ENCODE measurements at places on chromosomes 7 and 10.

DNA sequence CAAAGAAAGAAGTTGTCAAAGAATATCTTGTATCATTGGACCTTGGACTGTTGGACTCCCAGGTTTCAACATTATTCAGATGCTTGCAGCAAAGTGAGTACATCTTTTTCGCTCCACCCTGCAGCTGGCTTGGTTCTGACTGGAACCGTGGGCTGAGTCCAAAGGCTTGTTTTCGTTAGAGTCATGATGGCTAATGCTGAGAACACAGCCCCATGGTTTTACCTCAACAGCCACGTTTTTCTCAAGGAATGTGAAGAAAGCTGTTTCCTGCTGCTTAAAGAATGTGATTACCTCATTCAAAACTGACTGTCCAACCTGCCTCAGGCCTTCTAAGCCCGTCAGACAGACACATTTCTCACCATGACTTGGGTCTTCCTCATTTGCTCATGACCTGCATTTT lies 69.5 kb downstream of the STEAP1B start:
- DNase-seq = no peak

- no peak for DNase-seq
Observed at GRCh38 chr7:69654849-69655707, 56.8 kb downstream of the AUTS2 start.

DNA sequence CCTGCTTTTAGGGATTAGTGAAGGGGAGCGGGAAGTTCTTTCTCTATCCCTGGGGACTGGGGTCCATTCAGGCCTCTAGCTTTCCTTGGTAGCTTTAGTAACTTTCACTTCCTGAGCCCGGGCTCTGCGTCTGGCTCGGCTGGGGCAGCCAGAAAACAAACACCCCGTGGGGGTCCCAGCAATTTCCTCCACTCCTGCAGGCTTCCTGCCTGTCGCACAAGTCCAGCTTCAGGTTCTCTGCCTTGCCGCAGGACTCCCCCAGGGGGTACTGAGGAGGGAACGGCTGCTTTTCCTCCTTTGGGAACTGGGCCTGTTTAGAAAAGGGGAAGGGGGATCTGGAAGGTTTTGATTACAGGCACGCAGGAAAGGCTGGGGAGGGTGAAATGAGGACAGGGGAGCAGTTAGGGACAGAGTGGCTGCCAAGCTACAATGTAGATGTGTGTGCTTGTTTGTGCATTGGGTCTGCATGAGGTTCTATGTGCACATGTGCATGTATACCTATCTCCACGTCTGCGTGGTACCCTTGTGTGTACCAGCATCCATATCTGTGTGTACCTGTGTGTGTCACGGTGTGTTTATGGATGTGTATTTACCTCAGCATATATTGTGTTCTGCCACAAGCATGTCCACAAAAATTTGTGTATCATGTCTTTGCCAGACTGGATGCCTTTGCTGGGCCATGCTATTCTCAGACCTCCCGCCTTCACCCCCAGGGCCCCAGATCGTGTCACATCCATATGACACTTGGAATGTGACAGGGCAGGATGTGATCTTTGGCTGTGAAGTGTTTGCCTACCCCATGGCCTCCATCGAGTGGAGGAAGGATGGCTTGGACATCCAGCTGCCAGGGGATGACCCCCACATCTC lies 2.0 kb downstream of the KAZALD1 start:
- no peak for DNase-seq

GRCh38 chr10:103768345-103768744 lies 87.0 kb downstream of the SH3PXD2A start:
- DNase-seq = no peak

GRCh38 chr10:89846281-89846630 lies 144.9 kb downstream of the KIF20B start:
- DNase-seq = no peak

GRCh38 chr7:69811476-69812308 lies 213.4 kb downstream of the AUTS2 start:
- no peak for DNase-seq

GRCh38 chr7:7527047-7527446 lies 8.6 kb downstream of the COL28A1 start:
- no peak for DNase-seq

- peak; percentile 86 for DNase-seq
Observed at GRCh38 chr10:75404815-75405597, 3.4 kb upstream of the ZNF503 start.

- DNase-seq = no peak
Observed at GRCh38 chr10:88091490-88092061, 228.2 kb downstream of the PTEN start.

GRCh38 chr7:42237811-42238541 lies 967 bp upstream of the GLI3 start:
- peak; percentile 89 for DNase-seq

DNA sequence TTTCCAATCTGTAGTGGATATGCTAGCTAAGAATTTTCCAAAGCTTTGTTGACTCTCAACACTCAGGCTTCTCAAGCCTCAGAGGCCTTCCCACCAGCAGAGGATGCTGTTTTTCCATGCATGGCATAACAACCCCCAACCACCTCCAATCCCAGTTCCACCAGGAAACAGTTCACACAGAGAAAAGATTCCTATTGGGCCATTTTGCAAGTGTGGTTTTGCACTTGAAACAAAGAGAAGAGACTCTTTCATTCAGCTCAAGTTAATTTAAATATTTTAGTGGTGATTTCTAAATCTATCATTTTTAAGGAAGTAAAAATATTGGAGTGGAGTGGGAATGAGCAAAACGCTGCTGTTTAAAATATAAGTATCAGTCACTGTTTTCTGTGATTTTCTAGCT lies 105.6 kb upstream of the COL1A2 start:
- DNase-seq = peak; percentile 65

DNA sequence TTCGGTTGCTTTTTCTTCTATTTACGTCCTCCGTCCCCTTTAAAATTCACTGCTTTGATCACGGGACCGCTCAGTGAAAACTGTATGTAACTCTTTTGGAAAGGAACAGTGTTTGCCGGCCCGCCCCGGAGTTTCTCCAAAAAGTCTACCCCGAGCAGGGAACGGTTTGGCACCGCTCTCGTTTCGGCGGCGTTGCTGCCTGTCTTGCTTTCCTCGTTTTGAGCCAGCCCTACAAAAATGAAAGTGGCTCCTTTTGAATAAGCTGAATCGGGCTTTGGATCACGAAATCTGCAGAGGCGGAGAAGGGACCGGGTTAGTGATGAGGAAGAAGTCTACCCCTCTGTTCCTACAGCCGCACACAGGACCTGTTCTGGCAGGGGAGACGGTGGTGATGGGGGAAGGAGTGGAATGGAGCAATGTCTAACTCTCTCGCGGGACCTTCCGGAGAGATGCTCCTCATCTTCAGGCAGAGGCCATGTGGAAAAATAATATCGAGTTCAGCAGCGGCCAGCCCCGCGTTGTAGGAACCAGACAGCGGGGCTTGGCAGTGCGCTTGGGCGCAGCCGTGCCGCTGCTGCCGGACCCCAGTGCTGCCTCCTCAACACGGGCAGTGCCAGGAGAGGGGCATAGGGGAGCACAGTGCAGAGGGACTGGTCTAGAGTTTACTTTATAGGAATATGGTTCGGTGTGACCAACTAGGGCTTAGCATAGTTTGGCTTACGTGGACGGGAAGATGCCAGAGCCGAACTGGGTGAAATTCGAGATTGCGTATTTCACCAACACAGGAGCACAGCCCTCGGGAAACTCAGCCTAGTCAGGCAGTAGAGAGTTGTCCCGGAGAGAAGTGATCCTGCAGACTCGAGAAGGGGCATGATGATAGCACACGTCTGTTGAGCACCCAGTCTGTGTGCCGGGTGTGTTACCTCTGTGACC lies 1.4 kb downstream of the HTRA1 start:
- DNase-seq = no peak

DNA sequence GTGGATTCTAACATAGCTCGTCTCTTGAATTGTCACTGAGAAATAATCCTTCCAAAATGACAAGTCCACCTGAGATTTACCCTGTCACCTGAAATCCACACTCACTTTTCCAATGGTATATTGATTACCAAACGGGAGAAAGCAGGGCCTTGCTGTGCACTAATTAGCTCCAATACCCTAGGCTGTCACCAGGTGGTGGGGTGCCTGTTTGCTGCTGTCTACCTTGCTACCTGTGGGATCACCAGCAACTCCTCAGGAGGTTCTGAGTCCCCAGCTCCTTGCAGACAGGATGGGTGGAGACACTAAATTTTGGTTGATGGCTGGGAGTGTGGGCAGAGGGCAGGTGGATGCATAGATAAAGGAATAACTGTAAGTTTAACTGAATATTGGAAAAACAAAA lies 237.2 kb upstream of the ZNF32 start:
- DNase-seq = no peak

Data from ecto neural progenitor cell (in vitro differentiated cells).